ENCODE measurements at places on chromosomes 11 and 22.

DNA sequence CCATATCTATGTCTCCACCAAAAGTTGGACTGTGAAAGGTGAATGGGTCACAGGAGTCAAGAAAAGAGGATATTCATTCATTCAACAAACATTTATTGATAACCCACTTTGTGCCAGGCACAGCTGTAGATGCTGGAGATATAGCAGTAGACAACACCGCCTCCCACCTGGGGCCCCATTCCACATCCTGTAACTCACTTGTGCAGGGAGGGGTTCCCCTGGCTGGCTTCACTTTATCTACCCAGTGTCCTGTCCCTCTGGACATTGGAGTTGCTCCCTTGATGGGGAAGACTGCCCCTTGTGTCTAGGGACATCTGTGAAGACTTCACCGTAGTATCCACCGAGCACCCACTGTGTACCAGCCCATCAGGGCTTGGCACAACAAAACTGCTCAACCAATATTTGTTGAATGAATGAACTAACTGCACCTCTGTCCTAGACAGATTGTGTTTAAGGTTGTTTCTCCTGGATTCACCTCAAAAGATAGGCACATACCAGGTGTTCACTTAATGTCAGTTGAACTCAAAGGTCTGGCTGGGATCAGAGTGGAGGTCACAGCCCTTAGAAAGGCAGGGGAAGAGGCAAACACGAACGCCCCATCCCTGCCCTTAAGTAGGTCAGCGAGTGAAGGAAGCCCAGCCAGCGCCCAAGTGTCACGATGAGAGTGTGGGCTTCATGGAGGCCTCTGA is 1.4 kb upstream of the OVOL1 start:
- DNase-seq: peak; percentile 46

DNA sequence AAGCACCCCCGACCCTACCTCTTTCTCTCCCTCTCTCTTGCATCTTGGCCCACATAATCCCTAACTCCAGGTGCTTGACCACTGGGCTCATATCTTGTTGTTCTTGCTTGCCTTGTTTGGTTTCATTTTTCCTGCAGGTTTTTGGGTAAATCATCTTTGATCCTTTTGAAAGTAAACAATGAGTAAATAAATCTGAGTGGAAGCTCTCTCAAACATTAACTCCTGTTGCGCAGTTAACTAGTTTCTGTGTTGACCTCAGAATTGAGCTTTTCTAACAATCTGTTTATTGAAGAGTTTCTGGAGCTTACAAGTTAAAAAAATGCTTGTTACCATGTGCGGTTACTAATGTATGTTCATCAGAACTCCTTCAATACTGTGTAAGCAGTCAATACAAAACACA is 38.8 kb upstream of the MICAL2 start:
- DNase-seq: no peak

DNA sequence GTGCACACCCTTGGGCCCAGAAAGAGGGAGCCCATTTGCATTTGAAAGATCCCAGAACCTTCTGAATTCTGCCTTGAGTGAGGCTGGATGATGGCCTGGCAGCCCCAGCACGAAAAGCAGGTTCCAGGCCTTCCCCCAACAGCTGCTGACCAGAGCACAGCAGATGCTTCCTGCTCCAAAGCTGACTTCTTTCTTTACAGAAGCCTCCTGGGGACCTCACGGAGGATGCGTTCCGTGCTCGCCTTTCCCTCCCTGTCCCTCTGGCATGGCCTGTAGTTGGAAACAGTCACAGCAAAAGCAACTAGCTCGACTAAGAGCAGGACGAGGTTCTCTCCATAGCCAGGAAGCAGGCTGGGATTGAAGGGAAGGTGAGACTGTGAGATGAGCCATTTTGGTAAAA is 107.7 kb upstream of the B3GAT1 start:
- no peak for DNase-seq

DNA sequence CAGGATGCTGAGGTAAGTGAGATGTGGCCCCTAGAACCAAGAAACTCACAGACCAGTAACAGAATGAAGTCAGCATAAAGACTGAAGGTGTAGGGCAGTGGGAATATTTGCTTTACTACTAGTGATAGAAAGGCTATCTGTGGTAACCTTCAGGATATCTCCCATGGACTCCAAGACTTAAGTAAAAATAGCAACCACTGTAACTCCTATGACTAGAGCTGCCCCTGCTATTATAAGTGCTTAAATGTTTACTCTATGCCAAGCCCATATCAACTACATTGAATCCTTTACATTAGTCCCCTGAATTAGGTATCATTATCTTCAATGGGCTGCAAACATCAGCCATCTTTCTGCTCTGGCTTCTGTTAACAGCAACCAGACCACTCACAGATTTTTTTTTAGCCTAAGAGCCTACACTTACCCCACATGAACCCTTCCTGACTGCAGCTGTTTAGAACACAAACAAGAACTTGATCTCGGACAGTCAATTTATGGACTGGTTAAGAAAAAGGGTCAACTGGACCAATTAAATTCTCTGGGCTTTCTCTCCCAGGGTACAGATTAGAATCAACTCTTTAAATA is 335.1 kb upstream of the API5 start:
- DNase-seq: no peak

- DNase-seq: no peak
Observed at GRCh38 chr11:74847395-74847794, 98.7 kb downstream of the RNF169 start.

GRCh38 chr11:62306227-62306626 is 7.4 kb upstream of the SCGB1D4 start:
- DNase-seq: no peak

DNA sequence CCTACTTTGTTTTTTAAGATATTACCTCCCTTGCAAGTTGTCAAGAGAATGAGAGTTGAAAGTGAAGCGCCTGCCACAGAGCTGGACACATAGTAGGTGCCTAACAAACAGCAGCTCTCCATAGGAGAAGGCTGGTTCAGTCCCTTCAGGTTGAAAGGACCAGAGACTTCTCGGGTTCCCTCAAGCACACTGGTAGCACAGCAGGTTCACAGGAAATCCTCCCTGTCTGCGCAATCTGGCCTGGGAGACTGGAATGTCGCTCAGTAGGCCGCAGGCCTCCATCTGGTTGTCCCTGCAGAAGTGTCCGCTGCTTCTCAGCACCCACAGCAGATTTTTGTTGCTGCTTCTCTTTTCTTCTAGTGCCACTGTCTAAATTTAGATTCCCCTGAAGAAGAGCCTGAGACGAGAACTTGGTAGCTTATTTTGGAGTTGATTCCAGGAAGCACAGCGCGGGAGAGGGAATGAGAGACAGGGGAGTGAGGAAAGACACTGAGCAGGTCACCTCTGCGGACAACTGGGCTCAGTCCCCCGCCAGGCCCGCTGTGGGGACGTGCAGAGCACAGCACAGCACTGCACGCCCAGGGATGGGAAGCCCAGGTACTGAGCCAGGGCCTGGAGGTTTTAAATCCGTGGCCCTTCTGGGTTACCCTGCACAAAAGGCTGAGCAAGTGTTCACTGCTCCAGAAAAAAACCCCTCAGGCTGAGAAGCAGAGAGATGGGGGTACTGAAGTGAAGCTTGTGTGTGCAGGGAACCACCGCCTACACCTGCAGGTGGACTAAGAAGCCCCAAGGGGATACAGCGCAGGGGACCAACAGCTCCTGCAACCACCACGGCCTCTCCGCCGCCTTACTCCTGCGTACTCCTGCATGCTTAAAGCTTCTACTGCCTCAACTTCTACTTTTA is 31.6 kb downstream of the RBX1 start:
- DNase-seq: no peak

DNA sequence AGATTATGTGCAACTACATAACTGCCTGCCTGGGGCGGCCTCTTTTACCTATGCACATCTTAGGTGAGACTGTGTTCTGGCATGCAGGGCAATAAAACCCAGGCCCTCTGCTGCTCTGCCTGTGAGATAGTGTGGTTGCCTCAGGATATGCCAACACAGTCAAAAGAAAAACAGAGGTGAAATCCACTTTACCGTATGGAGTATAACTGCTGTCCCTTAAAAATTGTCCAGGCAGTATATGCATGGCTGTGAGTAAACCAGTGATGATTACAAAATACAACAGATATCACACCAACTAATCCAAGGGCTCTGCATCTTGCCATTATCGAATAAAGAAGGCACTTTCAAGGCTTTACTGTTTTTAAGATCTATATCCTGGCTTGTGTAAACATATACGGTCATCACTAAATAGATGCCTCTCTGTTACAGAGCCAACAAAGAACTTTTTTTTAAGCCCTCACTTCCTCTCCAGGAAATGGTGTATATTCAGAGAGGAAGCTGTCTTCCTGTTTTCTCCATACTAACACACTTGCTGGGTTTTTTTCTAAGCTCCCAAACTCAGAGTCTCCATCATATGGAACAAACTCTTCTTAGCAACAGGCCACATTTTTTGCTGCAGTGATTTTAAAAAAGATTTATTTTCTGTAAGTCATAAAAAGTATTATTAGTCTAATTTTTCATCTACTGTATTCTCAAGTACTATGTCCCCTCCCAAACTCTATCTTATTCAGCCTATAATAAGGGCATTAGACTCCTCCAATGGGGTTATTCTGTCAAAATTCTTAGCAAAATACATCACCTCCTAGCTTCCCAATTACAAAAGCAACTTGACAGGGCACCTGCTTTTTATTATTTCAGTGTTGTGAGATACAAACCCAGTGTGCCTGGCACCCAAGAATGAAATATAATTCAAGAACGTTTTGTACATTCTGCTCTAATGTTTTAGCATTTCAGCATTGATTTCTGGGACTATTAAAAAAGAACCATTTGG is 135.2 kb downstream of the MAML2 start:
- DNase-seq: peak; percentile 43

DNA sequence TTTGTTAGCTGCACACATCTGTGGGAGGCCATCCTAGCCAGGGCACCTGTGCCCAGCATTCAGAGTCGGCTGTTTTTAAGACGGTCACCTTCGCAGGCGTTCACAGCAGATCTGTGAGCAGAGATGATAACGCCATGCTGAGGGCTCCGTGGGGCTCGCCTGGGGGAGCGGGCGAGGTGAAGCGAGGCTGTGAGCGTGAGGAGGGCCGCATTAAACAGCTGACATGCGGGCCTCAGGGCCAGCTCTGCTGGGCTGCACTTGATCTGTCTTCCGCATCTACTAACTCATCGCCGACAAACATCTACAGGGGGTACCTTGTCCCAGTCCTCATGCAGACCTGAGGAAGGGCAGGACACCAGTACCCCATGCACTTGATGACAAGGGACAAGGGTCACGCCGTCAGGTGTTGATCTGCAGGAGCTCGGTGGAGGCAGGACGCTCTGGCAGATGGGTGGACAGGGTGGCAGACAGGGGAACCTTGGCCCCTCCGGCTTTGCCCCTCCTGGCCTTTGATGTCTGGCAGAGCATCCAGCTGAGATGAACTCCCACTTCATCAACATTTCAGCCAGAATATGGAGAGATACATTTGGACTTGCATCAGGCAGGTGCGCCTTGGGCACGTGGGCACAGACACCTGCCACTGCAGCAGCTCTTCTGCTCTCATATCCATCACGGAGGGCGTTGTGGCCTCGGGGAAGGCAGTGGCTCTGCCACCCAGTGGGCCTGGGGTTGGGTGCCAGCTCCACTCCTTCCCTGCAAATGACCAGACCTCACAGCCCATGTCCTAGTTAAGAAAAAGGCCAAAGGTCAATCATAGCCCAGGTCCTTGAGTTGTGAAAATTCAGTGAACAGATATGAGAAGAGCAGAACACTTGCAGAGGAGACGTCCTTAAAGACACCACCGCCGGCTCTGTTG is 822.9 kb downstream of the BRD1 start:
- peak; percentile 5 for DNase-seq

GRCh38 chr22:23175817-23176644 is 4.3 kb upstream of the BCR start:
- DNase-seq: peak; percentile 42

- no peak for DNase-seq
Observed at GRCh38 chr11:14422052-14422813, 63.2 kb upstream of the RRAS2 start.

GRCh38 chr11:109012991-109013390 is 348.1 kb downstream of the DDX10 start:
- DNase-seq: no peak

GRCh38 chr11:76704171-76704948 is 33.8 kb upstream of the LRRC32 start:
- no peak for DNase-seq

- DNase-seq: no peak
Observed at GRCh38 chr11:92443199-92443598, 218.6 kb downstream of the FAT3 start.

DNA sequence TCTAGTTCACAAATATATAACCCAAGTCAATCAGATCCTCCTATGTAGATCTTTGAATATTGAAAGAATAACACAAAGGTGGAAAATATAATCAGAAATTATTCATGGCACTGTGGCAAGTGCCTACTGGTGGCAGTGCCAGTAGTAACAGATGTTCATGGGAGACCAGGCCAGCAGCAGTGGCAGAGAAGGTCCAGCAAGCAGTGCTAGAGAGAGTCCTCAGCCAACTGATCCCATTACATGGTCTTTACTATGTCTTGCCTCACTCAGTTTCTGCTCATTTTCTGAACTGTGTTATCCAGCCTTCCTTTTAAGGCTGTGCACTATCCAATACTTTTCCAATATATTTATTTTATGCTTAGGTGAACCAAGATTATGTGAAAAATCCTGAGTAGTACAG is 124.9 kb downstream of the MRTFA start:
- DNase-seq: no peak

DNA sequence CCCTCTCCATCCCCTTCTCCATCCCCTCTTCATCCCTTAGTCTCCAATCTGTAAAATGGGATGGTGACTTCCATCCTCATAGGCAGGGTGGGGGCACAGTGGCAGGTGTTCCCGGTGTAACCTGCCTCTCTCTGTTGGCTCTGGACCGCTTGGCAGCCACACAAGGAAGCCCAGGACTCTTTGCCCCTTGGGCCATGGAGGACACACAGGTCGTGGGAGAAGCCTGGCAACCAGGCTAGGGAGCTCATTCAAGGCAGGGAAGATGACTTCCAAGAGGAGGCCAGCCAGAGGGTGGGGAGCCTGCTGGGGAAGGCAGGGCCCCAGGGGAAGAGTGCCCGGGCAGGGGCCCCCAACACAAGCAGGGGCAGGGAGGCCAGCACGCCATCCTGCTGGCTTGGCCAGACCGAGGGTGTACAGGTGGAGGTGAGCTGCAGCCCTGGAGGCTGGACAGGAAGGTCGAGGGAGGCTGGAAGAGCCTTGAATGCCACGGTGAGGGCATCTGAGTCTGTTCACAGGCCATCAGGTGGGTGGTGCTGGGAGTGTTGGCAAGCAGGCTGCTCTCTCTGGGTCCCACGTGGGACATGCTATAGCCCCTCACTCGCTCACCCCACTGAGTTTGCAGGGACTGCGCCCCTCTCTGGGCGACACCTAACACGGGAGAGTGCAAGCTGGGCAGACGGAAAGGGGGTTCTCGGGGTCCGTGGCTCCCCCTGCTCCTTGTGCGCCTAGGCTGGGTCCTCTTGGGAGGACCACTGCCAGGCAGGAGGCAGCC is 15.5 kb upstream of the CTSD start:
- no peak for DNase-seq

DNA sequence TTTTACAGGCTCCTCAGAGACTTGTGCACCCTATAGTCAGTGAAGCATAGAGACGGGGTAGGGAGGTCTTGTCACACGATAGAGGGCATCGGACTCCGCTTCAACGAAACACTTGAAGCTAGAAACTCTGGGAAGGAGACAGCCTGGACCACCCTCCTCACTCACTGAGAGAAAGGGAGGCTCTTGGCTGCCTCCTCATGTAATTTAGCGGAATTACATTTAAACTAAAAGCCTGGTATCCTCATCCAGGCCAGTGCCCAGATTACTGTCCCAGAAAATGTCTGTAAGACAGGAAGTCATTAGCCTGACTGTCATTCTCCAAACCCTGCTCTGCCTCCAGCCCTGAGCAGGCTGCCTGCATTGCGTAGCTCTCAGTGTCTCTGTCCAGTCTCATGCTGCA is 36.0 kb downstream of the TTLL1 start:
- DNase-seq: no peak

- DNase-seq: peak; percentile 68
Observed at GRCh38 chr11:17208257-17208999, 642 bp upstream of the PIK3C2A start.
